Nasal cavity respiratory epithelium epithelial cell of viscerocranial mucosa (primary cell): ENCODE measurements at places on chromosomes 16 and 17. TPM values are rescaled to one million over a fixed set of nuclear protein-coding genes. Genes with fewer than 3 reads are reported as not detected.

TMEM132E gene
- total RNA-seq = not detected in 2 replicates

VAMP2 gene
- total RNA-seq = 3.8 and 4.4 TPM in 2 replicates

MYO15A gene
- total RNA-seq = under 0.01 and 0.57 TPM in 2 replicates

TOB1 gene
- 19.1 and 25.7 TPM in 2 replicates for total RNA-seq

CDK5RAP3 gene
- total RNA-seq = 59.9 and 74.8 TPM in 2 replicates
